Osteoblast (primary cell): ENCODE measurements at places on chromosomes 2 and 18. TPM values are rescaled to one million over a fixed set of nuclear protein-coding genes. Genes with fewer than 3 reads are reported as not detected.
A peak's percentile ranks its signal among the peaks of the same experiment; 100 is the strongest.

- DNase-seq = no peak
Measured at GRCh38 chr2:213087040-213087439, 64.4 kb downstream of the IKZF2 start.

DNA sequence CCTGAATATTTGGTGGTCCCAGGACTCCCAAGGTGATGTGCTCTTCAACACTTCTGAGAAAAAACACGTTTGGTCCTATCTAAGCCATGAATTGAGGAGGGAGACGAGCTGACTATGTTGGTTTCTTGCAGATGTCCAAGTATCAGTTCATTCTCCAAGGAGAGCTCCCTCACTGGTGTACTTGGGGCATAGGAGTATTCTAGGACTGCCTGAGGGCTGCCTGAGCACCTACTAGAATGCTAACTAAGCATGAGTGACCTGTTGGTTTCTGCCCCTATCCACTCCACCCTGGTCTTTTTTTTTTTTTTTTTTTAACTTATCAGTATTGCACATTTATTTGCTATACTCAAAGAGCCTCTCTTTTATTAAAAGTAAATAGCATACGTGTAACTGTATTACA is 200.5 kb upstream of the FANCL start:
- no peak for DNase-seq

DNA sequence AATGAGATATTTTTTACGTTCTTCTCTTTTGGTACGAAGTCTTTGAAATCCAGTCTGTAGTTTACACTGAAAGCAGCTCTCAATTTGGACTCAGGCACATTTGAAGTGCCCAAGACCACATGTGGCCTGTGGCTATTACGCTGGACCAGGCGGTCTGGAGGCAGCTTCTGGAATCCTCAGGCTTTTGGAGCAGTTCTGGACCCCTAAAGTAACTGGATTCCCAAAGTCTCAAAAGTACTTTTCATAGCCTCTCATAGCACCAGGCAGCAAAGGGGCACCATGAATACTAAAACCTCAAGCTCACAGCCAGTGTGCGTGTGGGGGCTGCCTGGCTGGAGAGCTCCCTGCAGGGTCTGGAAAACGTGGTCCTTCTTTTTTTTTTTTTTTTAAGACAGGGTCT is 119.0 kb downstream of the SMAD7 start:
- no peak for DNase-seq

DNA sequence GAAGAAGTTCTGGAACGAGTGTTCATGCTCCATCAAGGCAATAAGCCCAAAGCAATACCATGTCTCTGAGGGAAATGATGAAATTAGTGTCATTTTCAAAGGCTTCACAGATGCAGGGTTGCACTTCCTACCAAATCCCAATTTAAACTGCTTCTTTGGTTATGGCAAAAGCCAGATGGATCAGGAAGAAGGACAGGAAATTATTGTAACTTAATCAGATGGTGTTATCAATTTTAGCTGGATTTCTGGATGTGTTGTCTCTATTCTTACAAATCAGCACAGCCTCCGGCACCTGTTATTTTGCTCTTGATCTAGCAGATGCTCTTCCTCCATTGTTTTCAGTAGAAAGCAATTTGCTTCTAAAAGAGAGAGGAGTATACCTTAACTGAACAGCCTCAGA is 693.4 kb downstream of the SOCS6 start:
- no peak for DNase-seq

GRCh38 chr2:168568476-168569267 is 112.6 kb downstream of the CERS6 start:
- no peak for DNase-seq

- DNase-seq = no peak
Measured at GRCh38 chr2:100560216-100560830, 2.5 kb upstream of the PDCL3 start.

DNA sequence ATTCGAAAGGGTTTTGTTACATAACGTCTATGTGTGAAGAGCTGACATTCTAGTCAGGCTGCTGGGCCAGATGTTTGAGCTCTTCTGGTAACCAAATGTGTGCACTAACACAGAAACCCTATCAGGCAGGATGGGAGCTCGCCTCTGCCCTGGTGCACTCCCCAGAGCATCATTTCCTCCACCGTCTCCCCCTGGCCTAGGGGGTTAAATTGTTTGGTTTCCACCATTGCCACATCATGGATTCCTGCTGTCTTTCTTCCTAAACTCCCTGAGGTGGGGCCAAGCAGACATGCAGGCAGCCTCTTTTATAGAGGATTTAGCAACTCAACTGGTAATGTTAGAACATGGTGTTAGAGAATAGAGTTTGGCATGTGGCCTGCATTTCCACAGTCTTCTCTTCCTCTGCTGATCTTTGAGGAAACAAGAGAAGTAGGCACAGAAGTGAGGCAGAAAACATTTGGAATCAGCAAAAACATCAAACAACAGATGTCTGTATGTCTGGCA is 87.3 kb downstream of the ANTXR1 start:
- DNase-seq = no peak

DNA sequence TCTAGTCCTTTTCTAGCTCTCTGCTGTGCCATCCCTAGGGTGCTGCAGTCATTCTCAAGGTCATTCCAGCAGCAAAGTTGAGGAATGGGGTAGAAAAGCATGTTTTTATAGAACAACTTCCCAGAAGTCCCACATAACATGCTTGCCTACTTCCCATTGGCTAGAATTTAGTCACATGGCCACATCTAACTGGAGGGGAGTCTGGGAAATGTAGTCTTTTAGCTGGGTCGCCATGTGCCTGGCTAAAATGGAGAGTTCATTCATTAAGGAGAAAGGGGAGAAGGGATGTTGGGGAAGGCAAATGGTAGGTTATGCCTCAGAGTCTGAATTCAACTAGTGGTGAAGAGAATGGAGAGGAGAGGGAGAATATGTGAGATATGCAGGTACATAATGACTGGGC is 85.7 kb downstream of the SLC4A3 start:
- no peak for DNase-seq

DNA sequence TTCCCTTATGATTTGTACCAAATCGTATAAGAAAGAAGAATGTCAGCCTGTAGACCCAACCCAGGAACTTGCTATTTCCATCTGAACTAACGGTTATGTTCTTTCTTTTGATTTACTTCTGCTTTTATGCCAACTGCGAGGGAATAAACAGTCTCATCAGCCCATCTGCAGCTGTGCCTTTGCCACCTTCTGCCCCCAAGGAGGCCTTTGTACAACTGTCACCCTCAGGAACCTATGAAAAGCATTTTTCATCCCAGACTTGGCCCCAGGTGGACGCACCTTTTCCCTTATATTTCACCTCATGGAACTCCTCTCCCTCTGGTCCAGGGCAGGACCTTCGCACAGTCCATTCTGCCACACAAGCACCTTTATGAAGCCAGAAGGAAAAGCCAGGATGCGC is 109.8 kb downstream of the AOX1 start:
- DNase-seq = no peak

DNA sequence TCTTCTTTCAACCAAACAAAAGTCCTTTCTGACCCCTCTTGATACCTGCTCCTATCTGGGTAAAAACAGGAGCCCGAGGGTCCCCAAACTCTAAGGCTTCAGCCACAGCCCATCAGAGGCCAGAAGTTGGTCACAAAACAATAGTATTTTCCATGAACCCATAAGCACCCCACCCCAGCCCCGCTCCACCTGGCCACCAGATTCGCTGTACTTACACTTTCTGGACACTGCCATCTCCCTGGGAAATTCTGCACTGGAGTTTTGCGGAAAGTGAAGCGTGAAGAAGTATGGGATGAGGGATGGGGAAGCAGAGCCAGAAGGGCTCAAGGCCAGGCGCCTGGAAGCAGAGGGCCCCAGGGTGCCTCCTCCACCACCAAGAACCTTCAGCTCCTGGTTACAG is 5.2 kb upstream of the RUFY4 start:
- no peak for DNase-seq

GRCh38 chr2:207227062-207227748 is 61.5 kb upstream of the KLF7 start:
- no peak for DNase-seq

DNA sequence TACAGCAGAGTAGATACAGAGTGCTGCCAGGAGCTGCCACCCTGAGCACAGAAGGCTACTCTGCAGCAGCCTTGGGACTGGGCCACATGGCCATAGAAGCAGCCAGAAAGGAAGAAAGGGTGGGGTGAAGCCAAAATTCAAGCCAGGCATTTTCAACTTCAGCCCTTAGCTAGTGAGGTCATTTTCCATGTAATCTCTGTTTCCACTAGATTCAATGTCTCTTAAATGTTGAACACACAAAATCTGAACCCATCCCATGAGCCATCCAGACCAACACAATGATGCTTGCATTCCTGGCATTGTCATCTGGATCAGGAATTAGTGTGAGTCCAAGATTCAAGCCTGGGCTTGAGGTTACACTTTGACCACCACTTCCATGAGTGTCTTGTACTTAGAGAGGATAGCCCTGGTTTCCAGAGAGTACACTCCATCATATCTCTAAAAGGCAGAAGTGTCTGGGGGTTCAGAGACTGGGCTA is 243.6 kb downstream of the OSR1 start:
- peak; percentile 73 for DNase-seq

- DNase-seq = peak; percentile 95
Measured at GRCh38 chr2:43082111-43082894, 144.1 kb downstream of the ZFP36L2 start.

DNA sequence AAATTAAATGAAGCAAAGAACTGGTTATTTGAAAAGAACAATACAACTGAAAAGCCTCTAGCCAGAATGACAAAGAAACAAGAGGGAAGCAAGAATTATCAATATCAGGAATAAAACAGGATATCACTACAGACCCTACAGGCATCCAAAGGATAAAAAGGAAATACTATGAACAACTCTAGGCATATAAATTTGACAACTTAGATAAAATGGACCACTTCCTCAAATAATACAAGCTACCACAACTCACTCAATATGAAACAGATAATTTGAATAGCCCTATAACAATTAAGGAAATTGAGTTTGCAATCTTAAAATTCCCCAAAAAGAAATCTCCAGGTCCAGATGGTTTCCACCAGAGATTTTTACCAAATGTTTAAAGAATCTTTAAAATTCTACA is 19.8 kb downstream of the RPRD1A start:
- DNase-seq = no peak

DNA sequence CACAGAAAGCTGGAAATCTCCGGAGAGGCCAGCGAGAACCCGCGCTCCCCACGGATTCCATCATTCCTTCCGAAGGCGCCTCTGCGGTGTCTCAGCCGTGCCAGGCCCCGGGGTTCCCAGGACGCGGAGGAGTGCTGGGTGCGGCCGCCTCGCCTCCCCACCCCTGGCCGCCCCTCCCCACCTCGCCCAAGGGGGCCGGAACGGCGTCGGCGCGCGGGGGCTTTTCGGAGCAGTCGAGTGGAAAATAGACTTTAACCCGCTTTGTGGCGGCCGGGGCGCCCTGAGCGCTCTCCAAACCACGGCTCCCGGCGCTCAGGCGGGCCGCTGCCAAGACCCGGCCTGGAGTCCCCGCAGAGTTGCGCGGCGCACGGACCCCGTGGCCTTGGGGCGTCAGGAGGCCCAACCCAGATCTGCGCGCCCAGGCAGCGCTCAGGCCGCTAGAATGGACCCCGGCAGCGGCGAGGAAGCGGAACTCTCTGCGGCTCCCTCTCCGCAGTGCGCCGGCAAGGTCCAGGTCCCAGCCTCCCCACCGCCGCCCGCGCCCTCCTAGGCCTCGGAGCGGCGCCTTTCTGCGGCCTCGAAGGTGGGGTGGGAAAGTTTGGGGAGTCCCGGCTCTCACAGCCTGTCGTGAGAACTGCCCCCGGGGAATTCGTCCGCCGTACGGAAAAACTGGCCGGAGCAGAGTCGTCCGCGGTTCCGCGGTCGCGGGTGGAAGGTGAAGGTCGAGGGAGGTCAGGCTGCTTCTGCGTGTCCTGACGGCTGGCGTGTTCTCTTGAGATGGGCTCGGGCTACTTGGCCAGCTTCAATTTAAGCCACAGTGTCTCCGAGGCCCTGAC is 1.2 kb upstream of the EMX1 start:
- DNase-seq = peak; percentile 93

GRCh38 chr2:214934006-214934405 is 124.5 kb upstream of the BARD1 start:
- DNase-seq = no peak

- DNase-seq = peak; percentile 75
Measured at GRCh38 chr18:48594471-48595094, 55.8 kb downstream of the CTIF start.

DNA sequence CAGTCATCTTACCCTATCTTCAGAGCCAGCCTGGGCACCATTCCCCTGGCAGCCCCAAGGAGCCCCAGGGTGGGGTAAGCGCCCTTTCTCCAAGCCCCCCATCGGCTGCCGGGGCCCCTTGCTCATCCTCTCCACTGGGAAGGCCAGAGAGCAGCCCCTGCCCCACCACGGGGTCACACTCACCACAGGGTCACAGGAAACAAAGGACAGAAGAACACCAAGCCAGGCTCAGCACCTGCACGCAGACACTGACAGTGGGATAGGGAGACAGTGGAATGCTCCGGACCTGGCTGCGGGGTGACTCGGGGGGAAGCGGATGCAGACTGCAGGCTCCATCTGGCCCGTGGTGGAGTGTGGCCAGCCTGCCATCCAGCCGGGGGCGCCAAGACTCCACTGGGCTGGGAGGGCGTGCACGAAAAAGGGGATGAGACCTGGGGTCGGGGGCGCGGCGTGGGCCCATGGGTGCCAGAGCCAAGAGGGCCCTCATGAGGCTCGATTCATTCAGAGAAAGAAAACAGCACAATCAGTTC is 21.1 kb downstream of the HDAC4 start:
- peak; percentile 58 for DNase-seq

GRCh38 chr2:86056590-86057331 is 48.9 kb downstream of the POLR1A start:
- no peak for DNase-seq

DNA sequence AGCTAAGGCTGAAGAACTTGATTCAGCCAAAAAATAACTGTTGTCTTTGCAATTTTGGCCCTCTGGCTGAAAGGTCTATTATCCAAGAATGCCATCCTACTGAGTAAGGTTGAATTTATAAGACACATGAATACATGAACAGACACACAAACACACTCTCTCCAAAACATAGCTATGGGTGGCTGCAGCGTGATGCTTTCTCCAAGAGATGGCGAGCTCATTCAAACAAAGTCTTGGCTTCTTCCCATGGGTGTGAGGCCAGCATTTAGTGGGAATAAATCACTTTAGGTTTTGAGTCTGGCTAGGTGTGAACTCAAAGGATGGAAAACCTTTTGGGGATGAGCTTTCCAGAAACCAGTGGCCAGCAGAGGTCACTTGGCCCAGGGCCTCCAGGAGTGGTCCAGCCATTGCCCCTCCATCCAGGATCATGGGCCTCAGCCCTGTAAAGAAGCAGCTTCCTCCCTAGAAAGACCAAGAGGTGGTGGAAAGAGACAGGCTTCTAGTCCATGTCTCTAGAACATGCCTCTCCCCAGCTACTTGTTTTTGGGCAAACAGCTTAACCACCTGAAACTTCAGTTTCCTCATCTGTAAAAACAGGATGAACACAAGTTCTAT is 11.0 kb upstream of the OSR1 start:
- no peak for DNase-seq

TP53I3 gene
- 59.4 and 79.3 TPM in 2 replicates for total RNA-seq

TMEM198 gene
- total RNA-seq = 1.1 and 1.5 TPM in 2 replicates

RBM44 gene
- total RNA-seq = 0.59 and 0.72 TPM in 2 replicates

CYBRD1 gene
- total RNA-seq = 338 and 514 TPM in 2 replicates

FAP gene
- 464 and 582 TPM in 2 replicates for total RNA-seq

PTPRN gene
- under 0.01 and 1.2 TPM in 2 replicates for total RNA-seq

SRBD1 gene
- total RNA-seq = 17.4 and 22.1 TPM in 2 replicates

PLGLB2 gene
- 2.5 and 3.2 TPM in 2 replicates for total RNA-seq

SLC35F6 gene
- 82.8 and 83.6 TPM in 2 replicates for total RNA-seq

TUBB6 gene
- total RNA-seq = 312 and 425 TPM in 2 replicates

KCNG2 gene
- total RNA-seq = not detected in 2 replicates

FSIP2 gene
- under 0.01 TPM in 2 replicates for total RNA-seq

LIPG gene
- 2.2 and 3.5 TPM in 2 replicates for total RNA-seq

REG3A gene
- total RNA-seq = not detected in 2 replicates

GAL3ST2 gene
- 0.29 and 0.36 TPM in 2 replicates for total RNA-seq
